ENCODE measurements at places on chromosomes 7 and 10. TPM values are rescaled to one million over a fixed set of nuclear protein-coding genes. Genes with fewer than 3 reads are reported as not detected.

Gene OIT3
- not detected for total RNA-seq

Gene NSUN5
- total RNA-seq = 67.0 TPM

Gene HGF
- total RNA-seq = not detected

Gene PDE1C
- total RNA-seq = not detected
